ENCODE measurements at places on chromosomes 6 and 20. TPM values are rescaled to one million over a fixed set of nuclear protein-coding genes. Genes with fewer than 3 reads are reported as not detected.

The E2F3 gene
- 9.0 TPM for total RNA-seq

The BNIP5 gene
- not detected for total RNA-seq

The ULBP2 gene
- total RNA-seq: 2.1 TPM

The ZBP1 gene
- not detected for total RNA-seq

The C6orf163 gene
- total RNA-seq: 1.3 TPM

The RAET1L gene
- total RNA-seq: not detected

The CDC5L gene
- total RNA-seq: 16.9 TPM

The EPB41L2 gene
- 88.0 TPM for total RNA-seq

The WFDC10B gene
- total RNA-seq: 0.32 TPM

The SLC22A2 gene
- total RNA-seq: not detected
